Keratinocyte (primary cell): ENCODE measurements at places on chromosomes 6 and 20. TPM values are rescaled to one million over a fixed set of nuclear protein-coding genes. Genes with fewer than 3 reads are reported as not detected.

MAS1 gene
- not detected in 3 replicates for polyA plus RNA-seq

DNA sequence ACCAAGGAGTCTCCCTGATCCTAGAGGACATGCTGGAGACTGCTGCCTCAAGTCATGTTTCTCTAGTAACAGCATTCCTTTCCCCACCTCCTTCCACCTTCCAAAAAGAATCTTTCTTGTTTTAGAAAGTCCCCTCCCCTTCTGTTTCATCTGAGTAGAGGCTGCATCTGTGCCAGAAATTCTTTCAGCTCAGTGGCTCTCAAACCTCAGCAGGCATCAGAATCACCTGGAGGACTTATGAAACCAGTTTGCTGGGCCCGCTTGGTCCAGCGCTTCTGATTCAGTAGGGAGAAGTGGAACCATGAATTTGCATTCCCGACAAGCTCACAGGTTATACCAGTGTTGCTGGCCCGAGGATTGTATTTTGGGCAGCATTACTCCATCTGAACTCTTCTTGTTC is 55.1 kb downstream of the TMEM200A start:
- H3K27ac ChIP-seq: no peak overlapping the region
- no peak overlapping the region for H3K4me3 ChIP-seq
- no peaks in the 10 kb centered on the region for H3K36me3 ChIP-seq
- peaks cover 21% of the 10 kb centered on the region for H3K4me1 ChIP-seq

DNA sequence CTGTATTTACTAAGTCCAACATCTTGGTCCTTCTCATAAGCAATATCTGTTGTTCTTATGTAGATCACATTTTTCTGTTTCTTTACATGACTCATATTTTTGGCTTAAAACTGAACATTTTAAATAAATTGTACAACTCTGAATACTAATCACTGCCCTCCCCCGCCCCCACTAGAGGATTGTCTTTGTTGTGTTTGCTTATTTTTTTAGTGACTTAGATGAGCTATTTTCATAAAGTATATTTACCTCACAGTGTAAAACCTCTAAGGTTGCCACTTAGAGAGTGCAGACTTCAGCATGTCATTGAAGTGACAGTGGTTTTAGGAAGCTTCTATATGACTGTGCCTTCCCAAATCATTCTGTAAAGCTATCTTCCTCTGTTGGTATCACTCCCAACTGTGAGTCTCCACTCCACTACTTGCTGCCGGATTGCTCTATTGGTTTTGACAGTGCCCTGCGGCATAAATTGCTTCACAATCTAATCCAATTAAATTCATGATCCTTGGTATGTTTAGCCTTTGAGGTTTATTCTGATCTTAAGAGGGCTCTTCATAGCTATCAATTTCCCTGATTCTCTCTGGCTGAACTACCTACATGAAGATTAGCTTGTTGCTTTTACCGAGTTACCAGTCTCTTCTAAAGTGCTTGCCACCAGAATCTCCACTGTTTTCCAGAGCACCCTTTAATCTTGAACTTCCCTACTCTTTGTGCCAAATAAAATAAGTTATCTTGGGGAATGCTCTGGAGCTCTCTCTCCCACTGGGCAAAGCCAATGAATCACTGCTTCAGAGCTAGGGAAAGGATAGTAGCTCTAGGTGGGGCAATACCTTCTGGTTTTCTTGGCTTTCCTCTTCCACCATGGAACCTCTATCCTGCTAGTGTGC is 33.0 kb downstream of the SPTLC3 start:
- DNase-seq: no peak
- H3K36me3 ChIP-seq: no peaks in the 10 kb centered on the region

- no peak for DNase-seq
- H3K27me3 ChIP-seq: no peaks in the 10 kb centered on the region
- no peaks in the 10 kb centered on the region for H3K4me1 ChIP-seq
- no peak overlapping the region for H3K4me3 ChIP-seq
- H3K27ac ChIP-seq: no peak overlapping the region
- no peaks in the 10 kb centered on the region for H3K36me3 ChIP-seq
Measured at GRCh38 chr20:20261159-20261558, 106.7 kb upstream of the INSM1 start.

DNA sequence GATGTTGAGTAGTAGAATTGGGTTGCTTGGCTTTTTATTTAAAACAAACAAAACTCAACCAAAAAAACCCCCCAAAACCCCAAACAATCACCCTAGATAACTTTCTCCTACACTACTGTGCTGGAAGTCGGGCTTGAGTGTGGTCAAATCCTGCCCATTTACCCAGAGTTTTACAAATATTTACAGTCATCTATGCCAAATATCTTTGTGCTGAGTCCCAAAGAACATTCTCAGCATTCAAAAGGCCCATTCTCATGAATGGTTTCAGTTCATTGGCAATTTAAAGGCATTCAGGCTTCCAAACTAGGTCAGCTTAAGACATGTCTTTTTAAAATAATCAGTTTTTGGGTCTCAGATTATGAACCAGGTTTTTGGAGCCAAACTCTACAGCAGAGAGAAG is 1.8 kb downstream of the RNF144B start:
- H3K4me3 ChIP-seq: peak overlapping the region; percentile 82
- peaks cover 33% of the 10 kb centered on the region for H3K4me1 ChIP-seq
- no peak for DNase-seq

- no peak overlapping the region for H3K4me3 ChIP-seq
- no peaks in the 10 kb centered on the region for H3K36me3 ChIP-seq
- no peaks in the 10 kb centered on the region for H3K27me3 ChIP-seq
Measured at GRCh38 chr6:170031684-170032121, 259.2 kb downstream of the DLL1 start.

GRCh38 chr6:126199466-126199865 is 140.4 kb upstream of the CENPW start:
- no peaks in the 10 kb centered on the region for H3K27me3 ChIP-seq
- no peaks in the 10 kb centered on the region for H3K4me1 ChIP-seq
- no peak overlapping the region for H3K4me3 ChIP-seq
- H3K36me3 ChIP-seq: no peaks in the 10 kb centered on the region

GRCh38 chr6:82363428-82364086 is at the start of gene TPBG:
TSS of gene TPBG (plus strand) at chr6:82363817. CDS start at chr6:82364962, 1,145 bp downstream.
- H3K36me3 ChIP-seq: peaks cover 19% of the 10 kb centered on the region
- H3K27ac ChIP-seq: peak within 1 kb of the TSS; percentile 94
- no peaks in the 10 kb centered on the region for H3K27me3 ChIP-seq
- H3K4me3 ChIP-seq: peak within 1 kb of the TSS; percentile 92
